K562 (cell line): ENCODE measurements at places on chromosomes 6 and 20. TPM values are rescaled to one million over a fixed set of nuclear protein-coding genes. Genes with fewer than 3 reads are reported as not detected.

The HUS1B gene
- total RNA-seq, result 1.0 and 1.4 TPM in 2 replicates

DNA sequence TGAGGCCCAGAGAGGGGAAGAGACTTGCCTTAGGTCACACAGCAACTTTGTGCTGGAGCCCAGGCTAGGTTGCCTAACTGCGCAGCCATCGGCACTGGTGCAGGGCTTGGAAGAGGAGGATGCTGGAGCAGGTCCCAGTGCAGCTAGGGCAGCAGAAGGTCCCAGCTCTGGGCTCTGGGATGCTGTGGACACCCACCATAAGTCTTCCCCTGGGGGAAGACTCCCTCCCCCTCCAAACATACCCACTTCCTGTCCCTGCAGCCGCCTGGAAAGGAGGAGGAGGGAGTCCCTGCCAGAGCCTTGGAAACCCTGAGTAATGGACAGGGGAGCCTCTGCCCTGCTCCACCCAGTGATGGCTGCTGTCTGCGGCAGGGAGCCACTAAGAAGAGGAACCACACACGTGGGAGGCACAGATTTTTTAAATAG lies 93.6 kb downstream of the NCR2 start:
- no peak for DNase-seq

DNA sequence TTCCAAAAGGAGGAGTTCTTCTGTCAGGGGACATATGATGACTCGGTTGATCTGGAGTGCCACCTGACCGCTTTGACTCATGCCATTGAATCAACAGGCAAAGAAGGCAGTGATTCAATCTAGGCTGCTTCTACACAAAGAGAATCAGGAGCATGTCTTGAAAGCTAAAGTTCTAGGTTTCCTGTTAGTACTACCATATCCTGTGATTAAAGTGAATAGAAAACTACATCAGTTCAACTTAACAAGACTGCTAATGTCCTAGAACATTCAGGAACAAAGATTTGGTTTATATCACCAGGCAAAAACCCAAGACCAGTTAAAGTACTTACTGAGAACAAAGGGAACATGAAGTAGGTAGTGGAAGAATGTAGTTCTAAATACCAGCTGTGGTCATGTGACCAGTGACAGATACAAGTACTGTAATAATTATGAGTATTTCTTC lies 216.8 kb upstream of the SGK1 start:
- DNase-seq, result no peak

DNA sequence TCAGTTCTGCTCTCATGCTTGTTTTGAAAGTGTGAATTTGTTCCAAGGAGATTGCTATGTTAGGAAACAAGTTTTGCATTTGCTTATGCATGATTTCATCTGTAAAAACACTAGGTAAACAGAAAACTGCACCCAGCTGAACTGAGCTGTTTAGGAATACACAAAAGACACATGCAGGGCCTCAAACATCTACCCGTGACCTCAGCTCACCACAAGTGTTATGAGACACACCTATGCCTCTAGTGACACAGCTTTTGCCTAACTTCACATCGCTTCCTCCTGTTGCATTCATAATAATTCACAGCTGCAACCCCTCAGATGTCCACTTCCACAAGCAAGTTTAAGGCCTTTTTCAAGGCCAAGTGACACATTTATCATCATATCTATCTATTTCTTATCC lies 98.0 kb upstream of the SLC24A3 start:
- DNase-seq, result no peak

DNA sequence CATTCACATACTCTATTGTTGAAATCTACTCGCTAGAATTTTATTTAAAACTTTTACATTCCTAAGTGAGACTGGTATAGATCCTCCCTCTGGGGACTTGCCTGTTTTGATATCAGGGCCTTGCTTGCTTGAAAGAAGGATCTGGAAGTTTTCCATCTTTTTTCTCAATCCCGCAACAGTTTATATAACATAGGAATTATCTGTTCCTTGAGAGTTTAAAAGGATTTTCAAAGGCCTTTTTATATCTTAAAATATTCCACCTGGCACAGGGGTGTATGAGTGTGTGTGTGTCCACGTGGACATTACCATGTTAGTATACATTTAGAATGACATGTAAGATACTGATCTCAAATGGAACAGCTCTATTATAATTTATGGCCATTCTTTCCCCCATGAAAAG lies 96.3 kb downstream of the TRERF1 start:
- DNase-seq, result no peak

- DNase-seq, result no peak
Measured at GRCh38 chr20:8967641-8968245, 101.1 kb upstream of the PLCB4 start.

DNA sequence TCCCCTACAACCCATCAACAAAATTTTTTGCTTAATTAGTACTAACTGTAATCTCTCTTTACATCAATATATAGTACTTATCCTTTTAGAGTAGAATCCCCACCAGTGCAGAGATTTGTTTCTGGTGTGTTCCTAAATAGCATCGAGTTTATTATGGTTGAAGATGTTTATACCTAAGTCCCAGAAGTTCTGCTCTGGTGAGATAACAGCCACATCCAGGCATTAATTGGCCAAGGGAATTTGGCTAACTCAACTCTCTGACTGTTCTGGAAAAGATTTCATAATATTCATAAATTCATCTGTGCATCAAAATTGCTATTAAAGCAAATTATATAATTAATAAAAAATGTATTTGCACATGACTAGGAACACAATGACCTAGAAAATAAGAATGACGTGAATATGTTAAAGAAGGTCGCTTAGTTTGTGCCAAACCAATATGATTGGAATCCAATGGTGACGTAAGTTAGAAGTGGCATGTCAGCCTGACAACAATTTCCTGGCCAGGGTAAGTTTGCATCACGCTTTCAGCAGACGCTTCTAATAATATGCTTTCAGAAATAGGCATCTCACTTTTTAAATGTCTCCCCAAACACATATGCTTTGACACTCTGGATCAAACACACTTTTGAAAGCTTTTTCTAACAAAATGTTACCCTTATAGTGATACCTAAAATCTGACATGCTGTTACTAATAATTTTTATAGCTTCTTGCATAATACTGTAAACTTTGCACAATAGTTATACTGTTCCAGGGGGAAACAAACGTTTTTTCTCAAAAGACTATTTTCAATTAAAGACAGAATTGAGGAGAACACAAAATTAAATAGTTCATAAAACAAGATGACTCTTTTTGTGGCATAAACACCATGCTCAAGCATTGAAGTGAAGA lies 236.7 kb downstream of the TENT5A start:
- no peak for DNase-seq
